ENCODE measurements at places on chromosomes 13 and 19.

DNA sequence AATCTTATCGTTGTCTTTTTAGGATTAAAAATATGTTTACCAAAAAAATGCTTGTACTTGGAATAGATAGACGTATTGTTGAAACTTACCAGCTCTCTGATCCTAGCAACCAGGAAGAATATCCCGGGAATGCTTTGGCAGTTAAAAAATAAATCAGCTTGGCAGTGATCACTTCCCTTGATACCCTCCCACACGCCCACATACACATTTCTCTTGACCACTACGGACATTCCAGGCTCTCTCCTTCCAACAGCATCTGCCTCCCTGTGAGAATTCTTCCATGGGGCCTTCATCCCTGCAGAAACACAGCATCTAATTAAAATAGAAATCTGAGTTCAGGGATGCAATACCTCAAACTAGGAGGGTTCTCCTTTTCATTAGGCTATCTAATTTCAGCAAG lies 57.9 kb downstream of the THSD1 start:
- no peaks in the 10 kb centered on the region for H3K4me1 ChIP-seq
- no peak overlapping the region for H3K4me3 ChIP-seq
- H3K36me3 ChIP-seq, result no peaks in the 10 kb centered on the region

DNA sequence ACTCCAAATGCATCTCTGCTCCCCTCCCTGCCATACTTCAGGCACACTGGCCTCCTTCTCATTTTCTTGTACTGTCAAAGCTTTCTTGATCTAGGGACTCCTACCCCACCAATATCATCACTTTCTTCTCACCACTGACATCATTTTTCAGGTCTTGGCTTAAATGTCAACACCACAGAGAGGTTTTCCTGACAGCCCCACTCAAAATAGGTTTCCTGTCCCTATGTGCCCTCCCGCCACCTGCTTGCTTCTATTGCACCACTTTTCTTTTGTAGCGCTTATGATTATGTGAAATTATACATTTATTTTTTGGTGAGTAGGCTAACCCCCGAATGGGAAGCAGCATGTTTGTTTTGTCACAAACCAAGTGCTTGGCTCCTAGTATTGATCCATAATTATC lies 164.6 kb downstream of the NDFIP2 start:
- no peak for DNase-seq
- H3K4me1 ChIP-seq, result peaks cover 55% of the 10 kb centered on the region
- no peaks in the 10 kb centered on the region for H3K36me3 ChIP-seq
- no peaks in the 10 kb centered on the region for H3K27me3 ChIP-seq
- H3K4me3 ChIP-seq, result no peak overlapping the region
- peak overlapping the region; percentile 81 for H3K27ac ChIP-seq

DNA sequence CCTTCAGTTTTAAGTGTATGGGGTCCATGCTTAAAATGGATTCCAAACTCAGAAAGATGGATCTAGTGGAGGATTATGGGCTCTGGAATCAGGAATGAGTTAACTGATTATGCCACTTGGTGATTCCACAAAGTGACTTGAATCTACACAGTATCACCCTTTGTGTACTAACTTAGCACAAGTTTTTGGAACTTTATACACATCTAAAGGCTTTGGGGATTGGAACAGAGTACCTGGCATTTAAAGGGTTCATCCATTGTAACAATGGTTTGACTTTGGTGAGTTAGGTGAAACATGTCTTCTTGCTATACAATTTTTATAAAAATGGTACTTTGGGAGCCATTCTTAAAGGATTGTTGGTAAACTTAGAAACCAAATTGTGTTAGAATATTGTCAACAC lies 1.1 kb downstream of the RPL21 start:
- peaks cover 28% of the 10 kb centered on the region for H3K4me1 ChIP-seq
- H3K4me3 ChIP-seq, result peak overlapping the region; percentile 83
- peak overlapping the region; percentile 92 for H3K27ac ChIP-seq
- DNase-seq, result no peak
- H3K36me3 ChIP-seq, result no peaks in the 10 kb centered on the region
- no peaks in the 10 kb centered on the region for H3K27me3 ChIP-seq

DNA sequence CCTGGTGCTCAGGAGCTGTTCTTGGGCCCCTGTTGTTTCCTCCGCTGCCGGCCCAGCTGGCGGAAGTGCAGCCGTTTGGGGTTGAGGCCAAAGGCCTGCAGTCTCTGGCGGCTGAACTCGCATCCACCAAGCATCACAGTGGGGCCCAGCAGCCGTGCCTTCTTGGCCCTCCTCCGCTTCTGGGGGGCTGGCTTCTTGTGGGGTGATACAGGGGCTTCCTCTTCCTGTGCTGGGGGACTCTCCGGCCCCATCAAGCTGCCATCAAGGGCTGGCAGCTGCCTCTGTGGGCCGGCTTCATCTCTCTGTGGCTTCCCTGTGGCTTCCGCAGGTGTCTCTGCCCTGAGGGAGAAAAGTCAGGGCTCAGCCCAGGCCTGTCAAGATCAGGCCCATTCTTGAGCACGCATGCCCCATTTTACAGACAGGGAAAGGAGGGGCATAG lies 10.3 kb downstream of the ATG4D start:
- no peaks in the 10 kb centered on the region for H3K36me3 ChIP-seq
- no peaks in the 10 kb centered on the region for H3K4me1 ChIP-seq
- DNase-seq, result no peak
- H3K27me3 ChIP-seq, result no peaks in the 10 kb centered on the region

DNA sequence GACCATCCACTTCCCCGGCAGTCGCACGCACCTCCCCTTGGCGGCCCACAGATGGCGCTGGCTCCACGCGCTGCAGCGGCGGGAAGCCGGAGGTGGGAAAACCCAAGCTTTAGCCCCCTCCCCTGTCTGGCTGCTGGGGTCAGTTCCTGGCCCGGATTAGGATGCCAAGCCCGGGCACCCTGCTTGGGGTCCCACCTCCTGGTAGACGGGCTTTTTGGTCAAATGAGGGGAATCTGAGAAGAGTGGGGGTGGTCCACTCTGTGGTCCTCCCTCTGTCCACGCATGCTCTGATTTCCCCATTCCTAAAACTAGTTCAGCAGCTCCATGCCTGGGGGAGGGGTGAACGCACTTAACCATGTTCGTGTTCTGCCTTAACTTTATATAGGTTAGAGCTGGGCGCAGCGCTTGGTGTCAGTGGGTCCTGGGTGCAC lies 8.1 kb upstream of the ADGRE2 start:
- H3K27me3 ChIP-seq, result no peaks in the 10 kb centered on the region
- H3K36me3 ChIP-seq, result no peaks in the 10 kb centered on the region
- no peak overlapping the region for H3K27ac ChIP-seq
- DNase-seq, result no peak

DNA sequence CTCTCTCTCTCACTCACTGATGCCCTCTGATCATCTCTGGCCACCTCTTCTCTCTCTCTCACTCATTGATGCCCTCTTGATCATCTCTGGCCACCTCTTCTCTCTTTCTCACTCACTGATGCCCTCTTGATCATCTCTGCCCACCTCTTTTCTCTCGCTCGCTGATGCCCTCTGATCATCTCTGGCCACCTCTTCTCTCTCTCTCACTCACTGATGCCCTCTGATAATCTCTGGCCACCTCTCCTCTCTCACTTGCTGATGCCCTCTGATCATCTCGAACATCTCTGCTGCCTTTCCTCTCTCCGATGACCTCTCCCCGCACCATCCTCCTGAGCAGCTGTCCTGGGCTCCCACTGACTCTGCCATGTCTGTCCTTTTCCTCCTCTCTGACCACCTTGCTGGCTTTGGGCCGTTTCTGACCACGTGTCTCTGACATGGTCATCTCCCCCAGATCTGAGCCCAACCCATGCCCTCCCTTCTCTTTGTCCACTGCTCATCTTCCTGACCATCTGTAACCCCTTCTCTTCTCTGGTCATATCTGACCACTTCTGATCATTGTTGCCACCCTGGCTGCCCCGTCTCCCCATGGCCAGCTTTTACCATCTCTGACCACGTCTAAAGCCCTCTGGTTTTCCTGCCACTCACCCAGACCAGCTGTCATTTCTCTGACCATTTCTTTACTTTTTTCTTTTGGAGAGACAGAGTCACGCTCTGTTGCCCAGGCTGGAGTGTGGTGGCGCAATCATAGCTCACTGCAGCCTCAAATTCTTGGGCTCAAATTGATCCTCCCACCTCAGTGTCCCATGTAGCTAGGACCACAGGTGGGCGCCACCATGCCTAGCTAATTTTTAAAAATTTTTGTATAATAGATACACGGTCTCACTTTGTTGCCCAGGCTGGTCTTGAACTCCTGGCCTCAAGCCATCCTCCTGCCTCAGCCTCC lies 2.4 kb downstream of the LRFN3 start:
- no peak for DNase-seq
- H3K27ac ChIP-seq, result no peak overlapping the region
- no peak overlapping the region for H3K4me3 ChIP-seq

DNA sequence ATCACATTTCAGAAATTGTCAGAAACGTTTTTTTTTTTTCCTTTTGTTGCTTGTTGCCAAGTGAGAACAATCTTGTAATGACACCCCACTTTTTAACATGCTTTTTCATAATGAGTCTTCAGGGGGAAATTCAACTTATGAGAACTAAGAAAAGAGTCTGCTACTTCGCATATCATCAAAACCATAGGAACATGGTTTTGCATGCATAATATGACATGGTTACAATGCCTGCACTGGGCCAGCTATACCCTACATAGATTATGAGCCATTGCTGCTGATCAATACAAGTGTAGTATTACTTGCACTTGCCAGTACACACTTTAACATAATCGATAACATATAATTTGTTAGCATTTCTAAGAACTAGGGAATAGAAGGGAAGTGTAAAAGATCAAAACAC lies 191.0 kb upstream of the NBEA start:
- no peaks in the 10 kb centered on the region for H3K4me1 ChIP-seq
- no peak overlapping the region for H3K4me3 ChIP-seq
- H3K27ac ChIP-seq, result no peak overlapping the region
- no peaks in the 10 kb centered on the region for H3K27me3 ChIP-seq

- H3K27me3 ChIP-seq, result no peaks in the 10 kb centered on the region
- peaks cover 17% of the 10 kb centered on the region for H3K4me1 ChIP-seq
- H3K27ac ChIP-seq, result no peak overlapping the region
Observed at GRCh38 chr19:7295912-7296536, 1.8 kb upstream of the INSR start.

DNA sequence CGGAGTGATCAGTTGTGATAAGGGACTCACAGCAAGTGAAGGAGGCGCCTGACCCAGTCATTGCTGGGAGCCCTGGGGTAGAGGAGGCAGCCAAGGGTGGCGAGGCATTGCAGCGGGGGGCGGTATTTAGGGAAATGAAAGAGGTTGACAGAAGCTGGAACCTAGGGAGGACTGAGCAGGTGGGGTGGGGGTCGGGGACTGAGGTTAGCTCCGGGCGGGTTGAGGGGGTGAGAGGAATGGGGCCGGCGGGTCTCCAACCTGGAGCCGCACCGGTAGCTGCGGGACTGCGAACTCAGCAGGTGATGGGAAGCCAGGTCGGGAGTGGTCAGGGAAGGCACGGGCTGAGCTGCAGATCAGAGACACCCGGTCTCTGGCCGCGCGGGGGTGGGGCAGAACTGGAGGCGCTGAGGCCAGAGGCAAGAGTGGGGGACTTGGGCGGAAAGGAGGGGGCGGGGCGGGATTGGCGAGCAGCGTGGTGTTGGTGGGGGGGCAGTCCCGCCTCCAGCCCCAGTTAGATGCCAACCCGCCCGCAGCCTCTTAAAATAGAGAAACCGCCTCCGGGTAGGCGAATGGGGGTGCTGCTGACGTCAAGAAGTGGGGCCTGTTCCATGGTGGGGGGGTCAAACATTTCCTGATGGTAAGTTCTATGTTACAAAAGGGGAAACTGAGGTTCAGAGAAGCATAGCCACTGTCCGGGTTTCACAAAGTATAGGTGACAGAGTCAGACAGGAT lies 1.5 kb downstream of the MAST3 start:
- DNase-seq, result no peak
- no peak overlapping the region for H3K27ac ChIP-seq
- no peak overlapping the region for H3K4me3 ChIP-seq
- H3K36me3 ChIP-seq, result no peaks in the 10 kb centered on the region
- H3K27me3 ChIP-seq, result peaks cover 51% of the 10 kb centered on the region

GRCh38 chr13:86862137-86862536 lies 809.0 kb upstream of the SLITRK5 start:
- H3K4me1 ChIP-seq, result no peaks in the 10 kb centered on the region
- H3K4me3 ChIP-seq, result no peak overlapping the region
- no peaks in the 10 kb centered on the region for H3K27me3 ChIP-seq
- H3K36me3 ChIP-seq, result no peaks in the 10 kb centered on the region

DNA sequence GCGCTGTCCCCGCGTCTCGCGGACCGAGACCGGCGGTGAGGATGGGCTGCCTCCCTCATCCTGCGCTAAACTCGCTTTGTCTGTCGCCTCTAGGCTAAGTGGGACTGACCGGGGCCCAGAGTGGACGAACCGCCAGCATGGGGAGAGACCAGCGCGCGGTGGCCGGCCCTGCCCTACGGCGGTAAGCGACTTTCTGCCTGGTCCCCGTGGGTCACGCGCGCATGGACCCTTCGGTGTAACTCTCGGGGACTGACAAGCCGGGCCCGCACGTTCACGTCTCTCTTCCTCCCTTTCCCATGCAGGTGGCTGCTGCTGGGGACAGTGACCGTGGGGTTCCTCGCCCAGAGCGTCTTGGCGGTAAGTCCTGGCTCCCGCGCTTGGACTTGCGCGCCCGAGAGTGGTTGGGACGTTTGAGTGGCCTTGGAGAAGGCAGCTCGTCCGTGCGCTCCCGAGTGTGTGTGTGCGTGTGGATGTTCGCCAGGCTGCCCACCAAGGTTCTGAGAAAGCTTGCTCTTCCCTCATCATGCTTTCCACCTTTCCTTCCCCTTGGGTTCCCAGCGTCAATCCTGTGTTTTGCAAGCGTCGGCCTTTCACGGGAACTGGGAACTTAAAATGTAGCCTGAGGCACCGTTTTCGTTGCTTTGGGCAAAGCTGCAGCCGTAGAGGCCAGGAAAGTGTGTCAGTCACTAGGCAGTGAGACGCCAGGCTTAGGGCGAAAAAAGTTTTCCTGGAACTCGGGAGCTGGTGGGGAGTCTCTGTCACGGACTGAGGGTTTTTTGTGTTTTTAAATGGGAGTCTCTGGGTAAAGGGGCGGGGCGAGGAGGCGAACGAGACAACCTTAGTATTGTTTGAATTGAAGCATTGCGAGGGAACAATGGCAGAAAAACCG lies 927 bp downstream of the COL4A2 start:
- H3K4me3 ChIP-seq, result peak overlapping the region; percentile 78
- peaks cover 16% of the 10 kb centered on the region for H3K27me3 ChIP-seq
- H3K36me3 ChIP-seq, result no peaks in the 10 kb centered on the region
- DNase-seq, result no peak

DNA sequence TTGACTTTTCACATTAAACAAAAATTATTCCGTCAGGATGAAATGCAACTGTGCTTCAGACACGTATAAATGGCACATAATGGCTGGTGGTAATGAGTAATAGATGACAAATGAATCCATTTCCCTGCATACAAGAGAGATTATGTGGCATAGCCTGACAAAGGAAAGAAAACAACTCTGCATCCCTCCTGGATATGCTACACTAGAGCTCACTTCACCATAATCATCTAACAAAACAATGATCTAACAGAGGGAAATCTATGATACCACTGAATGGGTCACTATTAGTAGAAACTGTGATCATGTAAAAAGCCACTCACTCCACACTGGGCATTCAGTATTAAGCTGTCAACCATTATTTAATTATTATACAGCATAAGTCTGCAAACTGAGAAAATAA lies 1498.4 kb downstream of the EFNB2 start:
- H3K4me1 ChIP-seq, result no peaks in the 10 kb centered on the region
- no peaks in the 10 kb centered on the region for H3K36me3 ChIP-seq
- H3K4me3 ChIP-seq, result no peak overlapping the region
- no peak overlapping the region for H3K27ac ChIP-seq
- DNase-seq, result no peak
- H3K27me3 ChIP-seq, result no peaks in the 10 kb centered on the region
